Stimulated activated CD4-positive, alpha-beta T cell treated with anti-CD3 and anti-CD28 coated beads, TNF-alpha, amount 100 ng/mL, for 48 hours (primary cell): ENCODE measurements at places on chromosomes 1 and 21.
A peak's percentile ranks its signal among the peaks of the same experiment; 100 is the strongest.

GRCh38 chr1:32005522-32005921 lies 8.1 kb upstream of the KHDRBS1 start:
- no peak for DNase-seq

DNA sequence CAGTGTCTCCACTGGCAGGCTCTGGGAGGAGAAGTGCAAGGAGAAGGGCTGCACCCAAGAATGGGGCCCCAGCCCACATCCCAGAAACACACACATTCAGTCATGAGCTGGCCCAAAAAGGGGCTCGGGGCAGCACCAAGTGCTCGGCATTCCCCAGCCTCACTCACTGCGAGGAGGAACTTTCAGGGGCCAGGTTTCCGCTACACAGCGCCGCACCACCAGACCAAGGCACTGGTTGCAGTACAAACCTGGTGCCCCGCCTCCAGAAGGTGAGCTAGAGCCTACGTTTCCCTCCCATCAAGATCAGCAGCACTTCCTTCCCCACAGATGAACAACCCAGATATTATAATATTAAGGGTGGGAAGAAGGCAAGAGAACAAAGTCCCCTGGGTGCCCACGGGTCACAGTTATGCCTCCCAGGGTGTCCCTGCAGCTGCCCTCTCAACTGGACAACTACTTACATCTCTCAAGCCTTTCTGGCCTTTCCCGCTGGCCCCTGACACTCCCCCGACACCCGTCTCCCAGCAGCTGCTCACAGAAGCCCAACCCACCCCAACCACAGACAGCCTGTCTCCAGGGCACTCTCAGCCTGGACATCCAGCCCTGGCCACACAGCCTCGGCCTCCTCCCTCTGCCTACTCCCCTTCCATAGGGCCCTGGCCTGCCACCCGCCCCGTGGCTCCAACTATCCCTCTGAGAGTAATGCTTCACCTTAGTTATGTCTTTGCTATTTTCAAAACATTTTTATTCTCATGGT lies 3.8 kb downstream of the PBXIP1 start:
- peak; percentile 44 for DNase-seq

- DNase-seq = no peak
These were observed 216.3 kb upstream of the FAM78B start for GRCh38 chr1:166383137-166383536.

- DNase-seq = no peak
These were observed 8.2 kb downstream of the DCLRE1B start for GRCh38 chr1:113913312-113913668.

DNA sequence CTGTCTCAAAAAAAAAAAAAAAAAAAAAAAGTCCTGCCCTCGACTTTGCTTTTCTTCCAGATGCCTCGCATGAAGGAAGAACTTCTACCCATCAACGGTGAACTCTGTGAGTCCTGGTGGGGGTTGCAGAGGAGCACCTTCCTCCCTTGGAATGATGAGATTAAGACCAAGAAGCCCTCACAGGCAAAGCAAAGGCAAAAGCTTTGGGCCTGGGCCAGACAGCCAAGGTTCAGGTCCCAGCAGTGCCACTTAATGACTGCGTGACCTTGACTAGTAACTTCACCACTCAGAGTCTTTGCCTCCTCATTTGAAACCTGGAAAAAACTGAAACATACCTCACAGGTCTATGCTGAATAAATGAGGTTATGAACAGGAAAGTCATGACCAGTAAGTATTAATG lies 55.5 kb downstream of the ZSCAN20 start:
- no peak for DNase-seq

DNA sequence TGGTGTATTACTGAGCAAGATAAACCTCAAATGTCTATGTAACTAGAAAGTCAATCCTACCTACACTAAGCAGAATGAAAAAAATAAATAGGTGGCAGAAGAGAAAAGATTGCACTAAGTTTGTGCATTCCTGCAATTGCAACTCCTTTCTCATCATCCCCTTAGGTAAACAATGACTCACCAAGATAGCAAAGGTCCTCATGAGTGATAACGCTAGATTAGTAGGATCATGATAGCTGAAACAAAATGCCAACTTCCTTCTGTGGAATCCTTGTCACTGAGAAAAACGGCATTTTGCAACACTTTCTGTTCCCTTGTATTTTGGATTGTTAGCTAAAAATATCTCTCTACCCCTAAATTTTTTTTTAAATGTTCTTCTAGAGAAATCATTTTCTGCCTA lies 20.0 kb upstream of the FCER1A start:
- no peak for DNase-seq

- DNase-seq = no peak
These were observed 140.3 kb downstream of the PLXNA2 start for GRCh38 chr1:208103597-208104513.

GRCh38 chr1:232369451-232370296 lies 260.3 kb downstream of the SIPA1L2 start:
- no peak for DNase-seq

- no peak for DNase-seq
These were observed 37.5 kb downstream of the SLC19A1 start for GRCh38 chr21:45504516-45505415.

- DNase-seq = no peak
These were observed 153.1 kb downstream of the ST6GALNAC3 start for GRCh38 chr1:76227621-76228020.

DNA sequence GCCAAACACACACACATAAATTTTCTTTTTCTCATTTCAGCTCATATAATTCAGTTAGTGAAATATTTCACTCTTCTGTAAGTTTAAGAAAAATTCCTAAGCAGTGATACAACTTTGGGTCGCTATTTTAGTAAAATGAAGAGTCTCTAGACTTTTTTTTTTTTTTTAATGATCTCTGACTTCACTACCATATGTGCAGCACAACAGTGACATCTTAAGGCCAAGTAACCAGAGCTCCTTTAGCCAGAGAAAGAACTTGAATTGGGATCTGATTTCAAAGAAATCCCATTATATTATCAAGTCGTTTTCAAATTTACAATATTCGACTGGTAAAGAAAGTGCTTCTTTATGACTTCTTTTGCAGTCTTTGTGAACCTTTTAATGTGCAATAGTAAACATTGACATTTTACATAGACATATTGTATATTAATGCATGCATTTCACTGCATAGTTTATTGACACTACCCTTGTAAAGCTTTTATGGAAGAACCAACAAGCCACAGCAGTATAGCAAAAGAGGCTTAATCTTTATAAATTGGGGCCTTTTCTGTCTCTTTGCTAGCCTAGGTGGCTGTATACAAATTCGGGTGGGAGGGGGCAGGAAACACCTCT lies 62.2 kb downstream of the LRRC40 start:
- DNase-seq = no peak
